ENCODE measurements at places on chromosomes 3 and 15.
A peak's percentile ranks its signal among the peaks of the same experiment; 100 is the strongest.

DNA sequence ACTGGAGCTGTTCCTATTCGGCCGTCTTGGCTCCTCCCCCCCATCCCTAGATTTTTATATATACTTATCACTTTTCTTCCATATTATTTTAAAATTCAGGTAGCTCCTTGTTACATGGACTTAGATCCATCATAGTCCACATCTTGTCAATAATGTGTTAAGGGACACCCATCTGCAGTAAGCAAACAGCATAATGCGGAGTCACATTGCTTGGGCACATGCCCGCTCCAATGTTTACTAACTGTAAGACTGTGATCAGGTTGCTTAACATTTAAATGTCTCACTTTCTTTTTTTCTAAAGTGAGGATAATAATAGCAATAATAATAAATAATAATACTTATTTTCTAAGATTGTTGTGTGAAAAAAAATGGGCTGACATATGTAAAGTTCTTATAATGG lies 303.2 kb upstream of the SOX14 start:
- no peak for DNase-seq

DNA sequence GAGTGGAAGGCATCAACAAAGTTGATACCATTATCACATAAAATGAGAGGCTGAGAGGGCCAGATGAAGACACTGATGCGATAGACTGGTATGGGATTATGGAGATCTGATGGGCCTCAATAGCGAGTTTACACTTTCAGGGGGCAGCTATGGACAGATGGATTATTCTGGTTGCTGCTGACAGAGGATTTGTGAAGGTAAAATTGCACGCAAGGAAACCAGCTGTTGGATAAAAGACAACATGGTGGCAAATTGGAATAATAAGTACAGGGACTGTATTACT lies 203.9 kb downstream of the MBNL1 start:
- DNase-seq, result no peak

- no peak for DNase-seq
Observed at GRCh38 chr15:83283813-83284558, 478 bp downstream of the BNC1 start.

GRCh38 chr15:89358755-89359439 lies 24.3 kb upstream of the POLG start:
- DNase-seq, result peak; percentile 95

GRCh38 chr15:48415036-48415886 lies 84.0 kb downstream of the DUT start:
- DNase-seq, result no peak

DNA sequence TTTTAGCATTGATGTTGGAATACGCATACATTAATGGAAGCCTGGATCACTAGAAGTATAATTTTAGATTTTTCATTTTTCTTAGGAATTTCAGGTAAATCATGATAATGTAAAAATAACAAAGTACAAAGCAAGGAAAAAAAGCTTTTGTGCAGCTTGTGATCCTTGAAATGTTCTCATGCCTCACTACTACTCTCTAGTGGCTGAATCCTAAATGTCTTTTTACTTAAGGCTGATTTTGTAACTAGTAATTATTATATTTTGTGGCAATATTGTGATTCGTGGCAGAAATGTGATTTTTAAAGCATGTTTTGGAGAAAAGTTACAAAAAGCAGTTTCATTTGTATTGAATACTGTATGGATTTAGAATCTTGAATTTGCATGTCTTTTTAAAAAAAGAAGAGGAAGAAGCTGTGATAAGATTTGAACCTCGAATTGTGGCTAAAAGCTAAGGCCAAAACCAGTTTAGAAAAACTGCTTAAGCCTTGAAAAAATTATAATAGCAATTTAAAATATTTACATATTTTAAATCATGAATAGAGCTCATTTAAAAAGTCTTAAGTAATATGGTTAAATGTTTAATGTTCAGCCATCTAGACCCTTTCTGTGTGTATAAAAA lies 39.0 kb downstream of the U2SURP start:
- DNase-seq, result no peak

DNA sequence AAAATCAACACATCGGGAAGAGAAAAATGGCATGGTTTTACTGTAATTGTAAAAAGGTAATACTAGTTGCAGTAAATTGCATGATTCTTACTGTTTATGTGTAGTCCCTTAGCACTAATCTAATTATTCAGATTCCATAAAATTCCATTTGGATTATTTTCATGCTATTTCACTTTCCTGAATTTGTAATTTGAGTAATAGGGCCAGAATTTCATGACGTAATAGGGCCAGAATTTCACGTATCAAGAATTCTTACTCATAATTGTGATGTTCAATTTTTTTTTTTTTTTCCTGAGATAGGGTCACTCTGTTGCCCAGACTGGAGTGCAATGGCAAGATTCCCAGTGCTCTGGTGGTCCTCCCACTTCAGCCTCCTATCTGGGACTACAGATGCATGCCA lies 2.9 kb upstream of the U2SURP start:
- DNase-seq, result no peak

DNA sequence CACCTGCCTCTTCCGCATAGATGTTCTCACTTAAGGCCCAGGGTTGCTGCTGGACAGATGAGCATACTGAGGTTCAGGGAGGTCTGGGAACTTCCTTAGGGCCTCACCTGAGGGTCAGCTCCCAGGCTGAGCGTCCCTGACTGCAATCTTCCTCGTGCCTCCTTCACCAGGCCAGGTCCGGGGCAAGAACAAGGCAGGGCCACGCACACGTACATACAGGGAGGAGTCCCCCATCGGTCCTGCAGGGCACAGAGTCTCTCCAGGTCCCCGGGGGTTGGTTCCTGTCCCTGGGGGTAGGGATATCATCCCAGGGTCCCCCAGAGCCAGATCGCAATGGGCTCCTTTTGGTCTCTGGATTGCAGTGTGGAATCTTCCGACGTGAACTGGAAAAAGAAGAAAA lies 130.1 kb downstream of the LRRK1 start:
- peak; percentile 33 for DNase-seq

Data from activated CD8-positive, alpha-beta memory T cell treated with anti-CD3 and anti-CD28 coated beads for 24 hours (primary cell).